ENCODE measurements at places on chromosomes 5 and 9.
A peak's percentile ranks its signal among the peaks of the same experiment; 100 is the strongest.

DNA sequence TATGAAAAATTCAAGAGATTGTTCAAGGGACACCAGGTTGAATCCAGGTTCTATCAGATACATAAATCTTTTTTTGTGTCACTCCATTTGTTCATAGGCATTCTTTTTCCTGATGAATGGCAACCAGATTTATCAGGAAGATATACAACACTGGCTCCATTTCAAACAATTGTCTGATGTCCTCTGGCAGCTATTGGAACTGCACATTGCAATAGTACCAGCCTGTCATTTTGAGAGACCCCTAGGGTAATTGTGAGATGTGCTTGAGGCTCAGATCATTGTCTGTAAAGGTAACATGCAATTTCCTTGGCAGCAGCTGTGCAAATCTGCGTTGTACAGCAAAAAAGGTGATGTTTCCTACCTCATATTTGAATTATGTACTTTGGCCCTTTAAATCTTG lies 25.9 kb downstream of the KCTD16 start:
- DNase-seq = no peak

GRCh38 chr5:142713121-142713706 lies 27.3 kb upstream of the FGF1 start:
- DNase-seq = peak; percentile 92

GRCh38 chr5:142491270-142491669 lies 166.4 kb upstream of the SPRY4 start:
- no peak for DNase-seq

DNA sequence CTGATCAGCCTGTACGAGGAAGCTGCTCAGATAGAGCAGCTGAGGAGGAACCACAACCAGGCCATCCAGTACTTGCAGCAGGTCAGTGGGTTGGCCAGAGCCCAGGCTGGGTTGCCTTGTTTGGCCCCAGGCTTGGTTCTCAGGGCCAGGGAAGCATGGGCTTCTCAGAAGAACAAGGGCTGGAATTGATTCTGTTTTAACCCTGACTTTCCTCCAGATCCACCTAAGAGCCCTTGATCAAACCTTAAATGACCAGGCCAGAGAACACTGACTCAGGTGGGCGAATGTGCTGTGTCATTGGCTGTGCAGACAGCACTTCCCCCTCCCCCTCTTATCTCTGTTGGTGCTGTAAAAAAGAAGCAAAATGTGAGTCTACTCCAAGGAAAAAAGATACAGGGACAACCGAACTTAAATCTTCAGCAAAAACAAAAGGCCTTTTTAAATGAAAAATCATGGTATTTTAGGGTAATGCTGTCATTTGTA lies 28.1 kb downstream of the TTC23L start:
- no peak for DNase-seq

DNA sequence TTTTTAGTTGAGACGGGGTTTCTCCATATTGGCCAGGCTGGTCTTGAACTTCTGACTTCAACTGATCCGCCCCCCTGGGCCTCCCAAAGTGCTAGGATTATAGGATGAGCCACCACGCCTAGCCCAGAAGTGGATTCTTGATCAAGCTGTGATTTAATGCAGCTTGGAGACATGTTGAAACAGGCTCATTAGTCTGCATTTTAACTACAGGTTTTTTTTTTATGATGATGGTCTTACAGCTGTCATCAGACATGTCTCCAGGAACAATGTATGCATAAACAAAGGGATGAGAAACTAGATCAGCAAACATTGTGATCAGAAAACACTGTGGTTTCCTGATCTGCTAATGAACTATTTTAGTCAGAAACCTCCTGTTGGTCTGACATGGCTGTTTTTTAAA lies 30.0 kb upstream of the PLPP1 start:
- DNase-seq = no peak

- DNase-seq = no peak
Observed at GRCh38 chr9:72974501-72974900, 21.6 kb upstream of the ALDH1A1 start.

- DNase-seq = no peak
Observed at GRCh38 chr5:136799806-136800372, 434.5 kb upstream of the TRPC7 start.

- no peak for DNase-seq
Observed at GRCh38 chr9:73951147-73951546, 546.0 kb upstream of the RORB start.

DNA sequence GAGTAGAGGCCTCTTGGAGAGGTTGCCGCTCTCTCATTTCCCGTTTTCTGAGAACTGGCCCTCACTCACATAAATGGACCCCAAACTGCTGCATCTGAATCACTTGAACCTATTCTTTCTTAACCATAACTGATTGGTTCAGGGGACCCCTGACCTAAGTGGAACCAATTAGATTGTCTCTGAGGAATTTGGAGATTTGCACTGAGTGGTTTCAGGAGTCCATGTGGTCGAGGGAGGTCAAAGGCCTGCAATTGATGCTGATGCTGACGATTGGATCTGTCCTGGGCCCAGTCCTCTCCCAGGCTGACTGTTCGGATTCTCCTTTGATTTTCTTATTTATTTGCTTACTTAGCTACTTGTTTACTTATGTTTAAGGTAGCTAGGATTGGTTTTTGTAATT lies 88.0 kb downstream of the PTCD2 start:
- no peak for DNase-seq

GRCh38 chr5:139246394-139246793 lies 47.1 kb upstream of the MATR3 start:
- DNase-seq = no peak

DNA sequence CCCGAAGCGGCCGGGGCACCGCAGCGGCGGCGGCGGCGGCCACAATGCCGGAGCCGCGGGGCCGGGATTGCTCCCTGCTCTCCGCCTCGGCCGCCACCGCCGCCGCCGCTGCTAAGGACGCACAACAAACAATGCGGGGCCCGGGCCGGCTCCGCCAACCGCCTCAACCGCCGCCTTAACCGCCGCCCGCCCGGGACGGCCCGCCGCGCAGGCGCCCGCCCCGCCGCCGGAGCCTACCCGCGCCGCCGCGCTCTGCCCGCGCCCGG lies 254 bp downstream of the STRBP start:
- DNase-seq = no peak

DNA sequence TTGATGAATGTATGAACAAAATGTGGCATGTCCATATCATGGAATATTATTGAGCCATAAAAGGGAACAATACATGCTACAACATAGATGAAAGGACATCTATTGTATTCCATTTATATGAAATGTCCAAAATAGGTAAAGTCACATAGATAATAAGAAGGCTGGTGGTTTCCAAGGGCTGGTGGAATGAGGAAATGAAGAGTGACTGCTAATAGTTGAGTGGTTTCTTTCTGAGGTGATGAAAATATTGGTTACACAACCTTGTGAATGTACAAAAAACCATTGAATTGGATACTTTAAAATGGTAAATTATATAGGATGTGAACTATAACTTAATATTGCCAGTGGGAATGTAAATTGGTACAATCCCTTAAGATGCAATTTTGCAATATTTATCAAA lies 5.2 kb downstream of the ARSB start:
- DNase-seq = no peak

- DNase-seq = no peak
Observed at GRCh38 chr5:154228696-154229095, 38.2 kb downstream of the GALNT10 start.

GRCh38 chr5:154901913-154902312 lies 36.1 kb downstream of the GEMIN5 start:
- no peak for DNase-seq

DNA sequence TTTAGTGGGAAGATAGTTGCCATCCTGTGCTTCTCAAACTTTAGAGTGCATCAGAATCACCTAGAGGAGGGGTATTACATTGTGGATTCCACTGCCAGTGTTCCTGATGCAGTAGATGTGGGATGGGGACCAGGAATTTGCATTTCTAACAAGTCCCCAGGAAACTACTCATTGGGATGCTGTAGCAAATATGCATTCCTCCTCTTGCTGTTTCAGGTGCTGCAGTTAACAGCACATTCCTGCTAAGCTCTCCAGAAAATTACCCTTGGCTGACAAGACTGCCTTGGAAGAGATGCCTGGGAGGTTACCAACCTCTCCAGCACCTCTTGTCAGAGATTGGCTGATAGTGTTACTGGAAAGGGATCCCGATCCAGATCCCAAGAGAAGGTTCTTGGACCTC lies 270.5 kb downstream of the OSTF1 start:
- DNase-seq = no peak

DNA sequence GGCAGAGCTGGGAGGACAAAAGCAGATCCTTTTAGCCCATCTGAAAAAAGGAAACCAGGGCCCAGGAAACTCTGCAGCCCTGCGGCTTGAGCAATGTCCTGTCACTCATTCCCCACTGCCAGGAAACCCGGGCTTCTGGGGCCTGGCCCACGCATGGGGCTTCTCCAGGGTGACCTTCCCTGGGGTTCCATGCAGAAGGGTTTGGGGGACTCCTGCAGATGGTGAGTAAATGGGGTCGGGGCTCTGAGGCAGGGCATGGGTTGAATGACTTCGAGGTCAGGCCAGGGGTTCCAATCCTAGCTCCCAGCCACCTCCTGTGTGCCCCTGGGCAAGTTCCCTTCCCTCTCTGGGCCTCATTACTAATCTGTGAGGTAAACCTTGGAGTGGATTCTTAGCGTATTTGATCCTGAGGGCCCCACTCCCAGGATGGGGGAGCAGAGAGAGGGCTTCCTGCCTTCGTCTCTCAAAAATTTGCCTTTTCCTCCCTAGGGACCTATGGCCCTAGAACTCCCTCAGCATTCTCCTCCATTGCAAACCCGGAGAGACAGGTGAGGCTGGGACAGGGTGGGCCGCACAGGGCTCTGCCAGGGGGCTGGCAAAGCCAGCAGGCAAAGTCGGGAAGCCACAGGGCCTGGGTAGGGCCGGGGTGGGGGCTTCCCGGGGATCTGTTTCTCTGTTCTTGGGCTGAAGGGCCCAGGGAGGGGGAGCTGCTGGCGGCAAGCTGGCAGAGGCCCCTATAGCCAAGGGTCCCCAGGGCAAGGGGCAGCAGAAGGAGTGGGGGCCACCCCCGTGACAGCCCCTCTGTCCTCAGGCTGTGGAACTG lies 25.8 kb downstream of the ADGRD2 start:
- DNase-seq = no peak

GRCh38 chr5:108206707-108207106 lies 175.2 kb downstream of the FBXL17 start:
- DNase-seq = no peak

DNA sequence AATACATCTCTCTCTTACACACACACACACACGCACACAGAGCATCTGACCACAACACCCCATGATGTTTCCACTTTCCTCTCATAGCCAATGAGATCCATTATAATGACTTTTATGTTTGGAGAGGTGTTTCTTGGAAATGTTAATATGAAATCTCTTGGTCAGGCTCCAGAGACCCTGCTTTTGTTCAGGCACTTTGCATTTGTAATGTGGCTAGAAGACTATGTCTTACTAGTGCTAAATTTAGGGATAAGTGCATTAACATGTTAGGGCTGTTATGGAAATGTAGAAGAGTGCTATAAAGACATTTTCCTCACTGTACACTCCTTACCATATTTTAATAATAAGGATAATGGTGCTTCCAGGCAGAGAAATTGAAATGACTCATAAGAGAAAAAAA lies 3.8 kb downstream of the CDH9 start:
- DNase-seq = no peak

DNA sequence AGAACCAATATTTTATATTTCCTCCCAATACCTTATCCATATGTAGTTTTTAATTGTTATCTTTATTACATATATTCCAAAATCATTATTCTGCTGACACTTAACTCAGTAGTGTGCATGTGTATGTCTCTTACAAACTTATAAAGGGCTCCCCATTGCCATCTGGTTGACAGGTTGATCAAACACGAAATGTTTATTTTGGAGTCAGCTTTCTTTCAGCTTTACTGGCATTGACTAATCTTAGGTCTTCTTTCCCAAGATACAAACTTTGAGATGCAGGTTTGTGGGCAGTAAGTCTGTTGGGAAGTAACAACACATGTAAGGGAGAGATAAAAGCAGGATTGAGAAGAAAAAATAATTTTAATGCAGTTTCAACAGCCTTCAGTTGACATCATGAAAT lies 716.0 kb upstream of the CHD1 start:
- DNase-seq = no peak

DNA sequence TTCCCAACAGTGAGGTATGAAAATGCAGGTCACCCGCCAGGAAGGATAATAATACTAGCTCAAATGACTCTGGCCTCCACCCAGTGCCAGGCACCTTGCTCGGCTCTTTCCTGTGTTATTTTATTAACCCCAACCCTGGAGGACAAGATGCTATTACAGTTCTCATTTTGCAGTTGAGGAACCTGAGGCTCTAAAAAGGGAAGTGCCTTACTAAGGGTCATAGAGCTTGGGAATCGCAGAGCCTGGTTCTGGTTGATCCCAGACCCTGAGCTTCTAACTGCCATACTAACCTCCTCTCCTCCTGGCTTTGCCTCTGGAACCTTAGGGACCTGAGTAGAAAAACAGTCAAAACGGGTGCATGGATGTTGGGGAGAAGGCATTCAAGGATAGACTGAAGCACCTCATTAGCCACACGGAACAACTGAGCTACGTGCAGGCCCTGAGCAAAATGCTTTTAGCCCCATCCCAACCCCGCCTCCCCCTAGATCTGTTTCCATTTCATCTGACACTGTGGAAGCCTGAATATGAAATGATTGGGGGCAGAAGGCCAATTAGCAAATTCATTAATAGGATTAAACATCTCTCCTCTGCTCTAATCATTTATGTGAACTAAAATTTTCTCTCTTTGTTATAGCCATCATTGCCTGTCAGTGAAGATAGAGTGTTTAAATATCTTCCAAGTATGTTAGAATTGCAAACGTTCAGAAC lies 7.9 kb downstream of the KCNIP1 start:
- DNase-seq = no peak

DNA sequence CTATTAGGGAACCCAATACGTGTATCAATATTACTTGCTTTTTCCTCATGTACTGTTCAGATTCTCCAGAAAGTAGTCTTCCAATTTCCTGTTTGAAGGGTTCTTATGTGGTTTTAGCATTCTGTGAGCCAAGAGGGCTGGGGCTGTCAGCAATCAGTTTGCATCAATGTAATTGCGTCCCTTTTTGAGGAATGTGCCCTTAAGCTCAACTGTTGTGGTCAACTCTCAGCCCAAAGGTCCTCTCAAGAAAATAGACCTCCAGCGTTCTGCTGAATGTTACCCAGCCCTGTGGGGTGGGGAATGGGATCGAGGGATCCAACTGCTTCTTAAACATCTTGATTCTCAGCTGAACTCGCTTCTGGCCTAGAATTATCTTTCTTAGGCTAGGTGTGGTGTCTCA lies 43.8 kb upstream of the CDK20 start:
- DNase-seq = no peak

DNA sequence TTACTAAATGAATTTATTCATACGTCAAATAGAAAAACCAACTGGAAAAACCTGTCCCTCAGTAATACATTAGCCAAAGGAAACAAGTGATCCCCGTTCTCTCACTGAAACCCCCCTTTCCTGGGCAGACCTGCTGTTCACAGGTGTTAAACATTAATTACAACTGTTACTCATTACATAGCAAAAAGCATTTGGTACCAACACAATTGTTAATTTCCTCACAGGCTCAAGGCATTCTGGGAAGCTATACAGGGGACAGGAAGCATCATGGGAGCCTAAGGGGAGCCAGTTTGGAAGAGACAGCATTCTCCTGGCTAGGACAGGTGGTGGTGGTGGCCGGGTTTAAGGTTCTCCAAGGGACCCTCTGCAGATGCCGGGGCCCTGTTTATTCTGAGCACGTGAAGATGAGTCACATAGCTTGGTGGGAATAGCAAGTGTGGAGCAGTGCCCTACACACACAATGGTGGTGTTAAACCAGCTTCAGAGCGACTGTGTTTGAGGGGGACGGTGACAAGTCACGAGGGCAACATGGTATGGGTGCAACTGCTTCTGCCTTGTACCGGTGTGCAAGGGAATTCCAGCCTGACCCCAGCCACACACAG lies 62.6 kb upstream of the SLC25A51 start:
- DNase-seq = no peak

GRCh38 chr5:76954383-76954763 lies 1.5 kb downstream of the CRHBP start:
- no peak for DNase-seq

Data from GOT3 (cell line).